ENCODE measurements at places on chromosomes 1 and 21.

- DNase-seq = no peak
Observed at GRCh38 chr1:202805886-202806844, 2.1 kb downstream of the KDM5B start.

- DNase-seq = no peak
Observed at GRCh38 chr1:220952961-220953643, 73.9 kb downstream of the HLX start.

DNA sequence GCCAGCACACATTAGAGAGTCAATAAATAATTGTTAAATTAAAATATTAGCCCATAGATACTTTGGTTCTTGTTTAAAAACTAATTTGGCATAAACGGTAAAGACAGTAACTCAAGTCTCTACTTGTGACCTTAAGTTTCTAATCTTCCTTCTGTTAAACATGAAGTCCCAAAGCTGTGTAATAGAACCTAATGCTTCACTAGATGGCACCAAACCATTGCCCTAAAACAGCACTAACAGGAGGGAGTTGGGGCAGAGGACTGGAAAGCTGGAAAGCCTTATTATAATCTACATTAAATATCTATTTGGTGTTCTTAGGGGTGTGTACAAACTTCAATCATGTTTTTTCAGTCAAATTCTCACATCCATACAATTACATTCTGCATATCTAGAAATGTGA is 176.7 kb downstream of the OLFM3 start:
- DNase-seq = no peak

- DNase-seq = no peak
Observed at GRCh38 chr1:78676993-78677392, 27.4 kb downstream of the IFI44 start.

DNA sequence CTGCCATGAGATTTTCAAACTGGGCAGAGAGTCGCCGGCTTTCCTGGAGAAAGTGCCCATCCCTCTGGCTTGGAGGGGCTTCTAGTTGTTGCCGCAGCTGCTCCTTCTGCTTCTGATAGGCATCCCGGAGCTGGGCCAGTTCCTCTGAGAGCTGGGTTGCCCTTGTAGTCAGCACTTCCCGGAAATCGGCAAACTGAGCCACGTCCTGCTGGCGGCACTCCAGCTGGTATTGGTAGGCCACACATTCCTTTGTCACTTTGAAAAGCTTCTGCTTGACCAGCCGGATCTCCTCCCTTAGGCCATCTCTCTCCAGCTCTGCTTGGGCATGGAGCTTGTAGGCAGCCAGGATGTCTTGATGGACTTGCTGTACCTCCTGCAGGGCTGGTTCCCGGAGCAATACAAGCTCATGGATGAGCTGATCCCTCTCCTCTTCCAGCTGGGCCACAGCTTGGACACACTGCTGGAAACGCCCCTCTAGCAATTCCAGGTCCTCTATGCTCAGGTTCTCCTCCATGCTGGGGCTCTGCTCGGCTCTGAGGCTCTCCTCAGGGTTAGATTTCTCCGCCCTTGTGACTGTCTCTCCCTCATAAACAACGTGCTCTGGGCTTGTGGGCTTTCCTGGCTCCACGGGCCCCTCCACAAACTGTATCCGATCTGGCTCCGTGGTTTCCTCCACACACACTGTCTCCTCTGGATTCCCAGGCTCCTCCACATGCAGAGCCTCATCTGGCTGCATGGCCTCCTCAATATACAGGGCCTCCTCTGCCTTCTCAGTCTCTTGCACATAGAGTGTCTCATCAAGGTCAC is 7.3 kb downstream of the SYNC start:
- DNase-seq = no peak

- DNase-seq = no peak
Observed at GRCh38 chr1:100713626-100714025, 5.9 kb upstream of the VCAM1 start.

GRCh38 chr21:33668180-33668579 is 25.9 kb downstream of the ITSN1 start:
- DNase-seq = no peak

DNA sequence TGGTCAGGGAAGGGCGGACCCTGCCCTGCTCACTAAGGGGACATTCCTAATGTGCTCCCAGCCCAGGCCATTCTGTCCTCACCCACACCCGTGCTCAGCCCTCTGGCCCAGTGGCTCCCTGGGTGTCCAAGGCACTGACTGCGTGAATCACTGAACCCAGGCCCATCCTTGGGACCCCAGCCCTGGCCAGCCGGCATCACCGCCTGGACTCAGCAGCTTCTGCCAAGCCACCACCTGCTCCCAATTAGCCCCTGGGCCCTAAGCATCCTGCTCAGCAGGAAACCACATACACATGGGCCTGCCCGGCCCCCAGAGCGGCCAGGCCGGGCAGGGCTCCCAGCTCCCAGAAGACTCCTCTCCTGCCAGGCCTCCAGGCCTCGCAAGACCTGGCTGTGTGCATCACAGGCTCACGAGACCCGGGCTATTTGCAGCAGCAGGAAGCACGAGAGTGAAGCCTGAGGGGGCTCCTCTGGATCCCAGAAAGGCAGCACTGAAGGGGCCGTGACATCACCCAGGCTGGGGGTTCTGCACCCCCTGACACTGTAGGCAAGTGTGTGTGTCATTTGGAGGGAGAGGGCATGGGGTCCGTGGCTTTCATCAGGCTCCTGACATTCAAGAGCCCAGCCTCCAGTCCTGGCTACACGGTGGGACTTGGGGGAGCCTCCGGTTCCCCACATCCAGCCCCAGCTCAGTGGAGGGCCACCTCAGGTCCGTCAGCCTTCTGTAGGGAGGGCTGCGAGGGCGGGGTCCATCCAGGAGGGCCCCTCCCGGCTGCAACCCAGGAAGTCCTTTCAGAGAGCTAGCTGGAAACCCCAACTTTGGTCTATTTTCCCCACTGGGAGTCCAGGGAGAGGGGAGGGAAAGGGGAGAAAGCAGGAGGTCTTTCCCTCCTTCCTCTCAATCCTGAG is 1.6 kb downstream of the MFAP2 start:
- no peak for DNase-seq

Measured in activated CD8-positive, alpha-beta memory T cell treated with anti-CD3 and anti-CD28 coated beads, Interleukin-2, amount 50 U/mL, for 4 hours (primary cell).